LNCaP clone FGC (cell line): ENCODE measurements at places on chromosomes 1 and 21.

- no peak for DNase-seq
Measured at GRCh38 chr1:42163114-42163513, 1.4 kb downstream of the GUCA2A start.

DNA sequence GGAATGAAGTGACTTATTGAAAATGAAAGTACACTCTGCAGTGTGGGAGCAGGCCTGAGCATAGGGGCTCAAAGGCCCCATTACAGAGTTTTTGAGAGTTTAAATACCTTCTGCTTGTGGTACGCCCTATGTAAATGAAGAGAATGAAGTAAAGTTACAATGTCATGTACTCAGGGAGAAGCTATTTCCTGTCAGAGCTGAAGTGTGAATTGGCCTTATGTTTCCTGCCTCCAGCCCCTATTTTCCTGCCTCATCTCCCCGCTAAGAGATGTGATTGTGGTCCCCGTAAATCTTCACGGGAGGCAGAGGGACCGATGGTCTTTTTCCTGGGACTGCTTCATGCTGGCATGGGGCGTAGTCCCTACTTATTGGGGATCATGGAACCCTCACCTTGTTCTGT is 2.5 kb upstream of the ZNF683 start:
- DNase-seq = no peak

DNA sequence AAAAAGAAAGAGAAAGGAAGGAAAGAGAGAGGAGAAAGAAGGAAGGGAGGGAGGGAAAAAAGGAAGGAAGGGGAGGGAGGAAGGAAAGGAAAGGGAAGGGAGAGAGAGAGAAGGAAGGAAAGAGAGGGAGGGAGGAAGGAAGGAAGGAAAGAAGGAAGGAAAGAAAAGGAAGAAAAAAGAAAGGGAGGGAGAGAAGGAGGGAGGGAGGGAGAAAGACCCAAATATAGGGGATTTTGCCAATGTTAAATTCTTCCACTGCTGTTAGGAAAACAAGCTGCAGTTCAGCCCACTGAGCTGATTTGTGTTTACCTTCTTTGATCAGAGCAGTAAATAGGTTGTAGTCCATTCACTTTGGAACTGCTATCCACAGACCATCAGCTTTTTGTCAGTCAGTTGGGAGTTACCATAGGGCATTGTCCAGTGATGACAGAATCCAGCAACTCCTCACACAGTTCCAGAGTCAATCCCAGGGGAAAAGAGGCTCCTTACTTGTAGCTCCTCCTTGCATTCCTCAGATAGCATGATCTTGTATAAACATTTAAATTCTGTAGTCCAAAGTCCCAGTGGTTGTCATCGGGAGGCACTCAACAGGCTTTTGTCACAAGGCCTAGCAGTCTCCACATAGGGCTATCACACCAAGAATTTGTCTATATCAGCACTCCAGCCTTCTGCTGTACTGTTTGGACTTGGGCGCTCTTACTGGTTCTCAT is 13.5 kb upstream of the PPP1R8 start:
- DNase-seq = no peak

DNA sequence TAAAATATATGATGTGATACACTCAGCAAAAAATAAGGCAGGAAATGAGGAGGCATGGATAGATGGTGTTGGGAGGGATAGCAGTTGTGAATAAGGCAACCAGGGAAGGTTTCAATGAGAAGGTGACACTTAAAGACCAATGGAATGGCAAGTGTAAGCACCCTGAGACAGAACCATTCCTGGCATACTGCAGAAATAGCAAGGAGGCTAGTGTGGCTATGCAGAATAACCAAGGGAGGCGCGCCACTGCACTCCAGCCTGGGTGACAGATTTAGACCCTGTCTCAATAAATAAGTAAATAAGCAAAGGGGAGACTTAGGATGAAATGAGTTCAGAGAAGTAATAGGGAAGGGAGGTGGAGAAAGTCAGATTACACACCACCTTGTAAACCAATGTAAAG is 113.9 kb downstream of the TOMM20 start:
- DNase-seq = no peak

DNA sequence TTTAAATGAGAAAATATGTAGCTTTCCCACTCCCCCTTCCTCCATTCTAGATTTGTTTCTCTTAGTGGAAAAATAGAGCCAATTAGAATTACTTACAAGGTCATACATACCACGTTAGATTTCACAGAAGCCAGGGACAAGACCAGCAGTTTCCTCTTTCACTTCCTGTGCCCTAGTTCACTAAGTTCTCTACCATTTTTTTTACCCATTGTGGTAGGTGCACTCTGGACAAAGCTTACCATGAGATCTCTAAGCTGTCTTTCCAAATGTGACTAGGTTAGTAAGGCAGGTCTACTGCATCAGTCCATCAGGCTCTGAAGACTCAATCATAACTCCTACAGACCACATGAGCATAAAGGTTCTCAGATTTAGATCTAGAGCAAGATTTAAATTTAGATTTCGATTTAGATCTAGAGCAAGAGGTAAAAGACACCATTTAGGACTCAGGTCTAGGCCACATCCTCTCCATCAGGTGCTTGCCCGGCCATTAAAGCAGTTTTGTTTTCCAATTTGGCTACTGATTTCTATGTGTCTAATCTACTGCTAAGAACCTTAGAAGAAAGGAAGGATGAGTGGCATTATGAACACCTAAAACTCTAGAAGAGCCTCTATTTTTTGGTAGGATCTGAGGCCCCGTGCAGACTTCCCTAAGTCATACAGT is 235.3 kb downstream of the FAF1 start:
- DNase-seq = no peak

- no peak for DNase-seq
Measured at GRCh38 chr1:178651742-178652141, 73.3 kb upstream of the RALGPS2 start.

DNA sequence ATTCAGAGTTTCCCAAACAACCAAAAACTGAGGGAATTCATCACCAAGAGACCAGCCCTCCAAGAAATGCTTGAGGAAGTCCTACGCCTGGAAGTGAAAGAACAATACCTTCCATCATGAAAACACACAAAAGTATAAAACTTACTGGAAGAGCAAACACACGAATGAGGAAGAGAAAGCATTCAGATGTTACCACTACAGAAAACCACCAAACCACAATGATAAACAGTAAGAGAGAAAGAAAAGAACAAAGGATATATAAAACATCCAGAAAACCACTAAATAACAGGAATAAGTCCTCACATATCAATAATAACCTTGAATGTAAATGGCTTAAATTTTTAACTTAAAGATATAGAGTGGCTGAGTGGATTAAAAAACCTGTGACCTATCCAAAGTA is 58.5 kb upstream of the BCL10 start:
- no peak for DNase-seq

GRCh38 chr1:28127617-28128257 is 39.3 kb upstream of the EYA3 start:
- DNase-seq = no peak

GRCh38 chr1:79845936-79846335 is 839.4 kb upstream of the ADGRL4 start:
- DNase-seq = no peak

- DNase-seq = no peak
Measured at GRCh38 chr1:29956349-29957030, 720.2 kb downstream of the PTPRU start.

- no peak for DNase-seq
Measured at GRCh38 chr1:9711466-9712020, 60.0 kb downstream of the PIK3CD start.

DNA sequence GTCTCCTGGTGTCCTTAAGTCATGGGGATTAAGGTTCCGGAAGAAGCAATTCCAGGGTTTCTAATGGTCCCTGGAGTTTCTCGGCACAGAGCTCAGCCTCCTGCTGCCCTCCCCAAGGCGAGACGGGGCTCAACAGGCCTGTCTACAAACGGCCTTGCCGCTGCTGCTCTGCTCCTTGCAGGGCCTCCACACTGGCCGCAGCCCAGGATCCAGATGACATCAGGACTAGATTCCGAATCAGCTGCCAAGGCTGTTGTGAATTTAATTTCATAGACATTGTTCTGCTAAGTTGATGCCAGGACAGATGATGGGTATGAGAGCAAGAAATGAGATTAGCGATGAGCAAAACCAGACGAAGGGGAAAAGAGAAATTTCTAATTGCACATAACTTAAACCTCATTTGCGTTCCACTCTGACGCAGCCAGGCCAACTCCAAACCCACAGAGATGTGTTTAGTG is 103.6 kb upstream of the BACE2 start:
- DNase-seq = no peak

DNA sequence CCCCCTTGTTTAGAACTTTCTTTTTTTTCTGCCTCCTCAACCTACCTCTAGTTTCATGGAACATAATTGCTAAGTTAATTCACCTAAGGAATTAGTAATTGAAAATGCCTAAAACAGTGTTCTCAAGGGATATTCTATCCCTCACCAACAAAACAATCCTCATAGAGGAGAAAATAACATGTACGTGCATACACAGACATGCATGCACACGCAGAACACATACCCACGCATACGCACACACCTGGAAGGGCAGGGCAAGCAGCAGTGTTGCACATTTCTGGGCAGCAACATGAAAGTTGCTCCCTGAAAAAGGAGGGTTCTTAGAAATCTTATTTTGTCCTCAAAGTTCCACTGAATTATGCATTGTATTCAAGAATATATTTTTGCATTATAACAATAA is 76.6 kb downstream of the HHAT start:
- no peak for DNase-seq

DNA sequence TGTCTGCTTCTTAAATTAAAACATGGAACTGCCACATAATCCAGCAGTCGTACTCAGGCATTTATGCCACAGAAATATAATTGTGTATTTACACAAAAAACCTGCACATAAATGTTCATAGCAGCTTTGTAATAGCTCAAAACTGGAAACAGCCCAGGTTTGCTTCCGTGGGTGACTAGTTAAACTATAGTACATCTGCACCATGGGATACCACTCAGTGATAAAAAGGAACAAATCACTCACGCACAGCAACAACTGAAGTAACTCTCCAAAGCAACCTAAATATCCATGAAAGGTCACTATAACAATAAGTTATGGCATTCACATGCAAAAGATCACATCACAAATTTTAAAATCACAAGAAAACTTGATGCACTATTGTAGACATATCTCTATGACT is 64.4 kb downstream of the KCNT2 start:
- no peak for DNase-seq
